ENCODE measurements at places on chromosomes 7 and 10. TPM values are rescaled to one million over a fixed set of nuclear protein-coding genes. Genes with fewer than 3 reads are reported as not detected.

Gene HTRA1
- total RNA-seq: 63.4 TPM

Gene PRLHR
- not detected for total RNA-seq

Gene CXCL12
- 0.06 TPM for total RNA-seq

Gene AGAP3
- total RNA-seq: 26.1 TPM

Gene SLC26A5
- total RNA-seq: not detected

Gene NXPH1
- not detected for total RNA-seq

Gene TEX47
- total RNA-seq: not detected

Gene PLPP4
- total RNA-seq: 2.6 TPM

DNA sequence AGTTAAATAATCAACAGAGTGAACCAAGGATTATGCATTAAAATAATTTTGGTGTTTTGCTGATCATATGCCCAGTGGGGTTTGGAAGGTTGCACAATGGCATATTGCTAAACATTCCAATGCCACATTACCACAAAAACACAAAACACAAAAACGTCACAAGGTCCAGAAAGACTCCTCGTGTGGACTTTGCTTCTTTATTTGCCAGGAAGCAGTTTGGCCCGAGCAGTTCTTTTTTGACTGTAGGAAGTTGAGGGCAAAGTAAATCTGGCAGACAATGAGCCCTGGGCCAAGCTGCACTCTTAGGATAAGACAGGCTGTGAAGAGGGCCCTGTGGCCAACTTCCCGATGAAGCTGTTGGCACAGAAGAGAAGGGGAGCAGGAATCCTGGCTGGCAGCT is 39.2 kb upstream of the SLC35B4 start:
- peak; percentile 45 for DNase-seq

- no peak for DNase-seq
Measured at GRCh38 chr7:77765906-77766800, 32.1 kb downstream of the TMEM60 start.

GRCh38 chr10:89090756-89091445 is 100.3 kb downstream of the FAS start:
- DNase-seq: no peak

- DNase-seq: no peak
Measured at GRCh38 chr10:13485623-13486022, 43.2 kb downstream of the BEND7 start.

DNA sequence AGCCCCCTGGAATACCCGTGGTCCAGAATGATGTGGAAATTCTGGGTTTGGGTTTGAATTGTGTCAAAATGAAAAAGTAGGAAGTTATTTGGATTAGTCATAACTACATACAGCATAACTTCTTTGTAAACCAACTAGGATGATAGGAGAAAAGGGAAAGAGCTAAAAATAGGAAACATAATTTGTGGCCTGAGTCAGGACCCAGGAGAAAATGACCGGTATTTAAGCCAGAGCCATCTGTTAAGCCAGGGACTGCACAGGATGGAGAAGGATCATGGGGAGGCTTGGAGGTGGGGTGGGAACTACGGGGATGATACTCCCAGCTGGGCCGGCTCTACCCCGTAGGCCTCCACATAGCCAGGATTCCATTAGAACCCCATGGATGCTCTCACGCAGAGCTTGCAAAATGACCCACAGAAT is 98.6 kb downstream of the MYOF start:
- peak; percentile 48 for DNase-seq

DNA sequence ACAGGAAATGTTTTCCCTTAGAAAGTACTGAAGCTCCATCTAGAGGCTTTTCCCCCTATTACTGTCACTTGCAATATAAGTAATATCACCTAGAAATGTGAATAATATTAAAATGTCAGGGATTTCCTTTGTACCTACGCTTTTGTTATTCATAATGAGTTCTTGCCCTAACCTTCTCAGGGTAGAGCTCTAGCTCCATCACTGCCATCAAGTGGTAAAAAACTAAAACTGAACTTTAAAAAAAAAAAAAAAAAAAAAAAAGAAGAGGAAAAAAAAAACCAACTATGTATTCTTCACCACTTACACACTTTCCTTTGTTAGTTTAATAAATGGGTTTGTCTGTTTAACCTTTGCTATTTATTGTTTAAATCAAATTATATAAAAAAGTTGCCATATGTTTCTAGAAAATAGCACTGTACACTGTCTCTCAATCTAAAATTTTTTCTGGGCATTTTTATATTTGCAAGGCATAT is 49.9 kb downstream of the DNAJC1 start:
- DNase-seq: peak; percentile 40

DNA sequence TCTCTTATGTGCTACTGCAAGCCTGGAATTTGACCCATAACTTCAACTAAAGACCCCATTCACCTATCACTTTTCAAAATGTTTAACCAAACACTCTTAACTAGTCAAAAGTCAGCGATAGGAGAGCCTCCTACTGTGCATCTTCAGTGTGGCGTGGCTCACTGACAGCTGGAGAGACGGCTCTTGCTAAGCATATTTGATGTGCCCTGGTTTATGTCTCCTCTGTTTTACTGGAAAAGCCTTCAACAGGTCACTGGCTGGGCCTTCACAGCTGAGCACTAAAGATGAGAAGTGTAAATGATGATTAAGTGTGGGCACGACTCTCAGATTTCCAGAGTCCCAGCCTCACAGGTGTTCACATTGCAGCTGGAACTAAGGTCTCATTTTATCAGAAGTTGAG is 472.1 kb downstream of the SEMA3D start:
- no peak for DNase-seq

DNA sequence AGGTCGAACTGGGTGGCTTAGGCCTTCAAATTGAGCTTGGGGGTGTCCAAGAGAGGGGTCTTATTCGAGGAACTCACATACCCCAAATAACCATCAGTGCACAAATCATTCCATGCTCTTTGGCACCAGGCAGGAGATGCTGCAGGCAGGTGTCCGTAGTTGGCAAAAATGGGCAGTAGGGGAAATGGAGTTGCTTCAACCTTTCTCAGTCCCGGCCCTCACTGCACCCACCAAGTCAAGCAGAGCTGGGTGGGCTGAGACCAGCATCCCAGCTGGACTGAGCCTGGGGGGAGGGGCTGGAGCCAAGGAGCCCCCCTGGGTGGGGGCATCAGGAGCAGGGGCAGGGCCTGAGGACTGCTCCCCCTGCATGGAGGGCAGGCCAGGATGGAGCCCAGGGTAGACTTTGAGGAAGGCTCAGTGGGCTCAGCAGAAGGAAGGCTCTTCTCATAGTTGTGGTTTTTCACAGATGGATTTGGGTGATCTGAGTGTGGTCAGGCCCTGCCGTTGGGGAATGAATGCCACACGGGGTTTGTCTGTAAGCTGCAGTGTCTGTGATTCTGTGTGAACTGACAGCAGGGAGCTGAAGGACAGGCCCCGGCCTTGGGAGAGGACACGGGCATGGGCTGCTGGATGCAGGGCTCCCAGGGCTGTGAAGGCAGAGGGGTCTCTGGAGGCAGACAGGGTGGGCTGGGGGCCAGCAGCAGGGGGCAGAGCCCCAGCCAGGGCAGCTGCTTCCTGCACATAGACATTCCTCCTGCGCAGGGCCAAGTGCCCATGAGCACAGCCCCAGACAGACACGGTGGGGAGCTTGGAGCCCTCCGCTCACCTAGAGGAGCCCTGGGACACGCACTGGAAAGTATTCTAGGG is 144.5 kb downstream of the ADCY1 start:
- peak; percentile 16 for DNase-seq

- no peak for DNase-seq
Measured at GRCh38 chr7:152402384-152403250, 33.2 kb downstream of the KMT2C start.

- DNase-seq: no peak
Measured at GRCh38 chr7:75789361-75789924, 17.4 kb upstream of the CCL26 start.

- DNase-seq: no peak
Measured at GRCh38 chr7:96320442-96320841, 1.5 kb downstream of the SLC25A13 start.

- peak; percentile 33 for DNase-seq
Measured at GRCh38 chr7:117825132-117825531, 48.1 kb downstream of the CTTNBP2 start.

GRCh38 chr10:75086278-75086934 is 25.1 kb upstream of the SAMD8 start:
- no peak for DNase-seq

- DNase-seq: no peak
Measured at GRCh38 chr7:37216923-37217322, 231.7 kb downstream of the ELMO1 start.

DNA sequence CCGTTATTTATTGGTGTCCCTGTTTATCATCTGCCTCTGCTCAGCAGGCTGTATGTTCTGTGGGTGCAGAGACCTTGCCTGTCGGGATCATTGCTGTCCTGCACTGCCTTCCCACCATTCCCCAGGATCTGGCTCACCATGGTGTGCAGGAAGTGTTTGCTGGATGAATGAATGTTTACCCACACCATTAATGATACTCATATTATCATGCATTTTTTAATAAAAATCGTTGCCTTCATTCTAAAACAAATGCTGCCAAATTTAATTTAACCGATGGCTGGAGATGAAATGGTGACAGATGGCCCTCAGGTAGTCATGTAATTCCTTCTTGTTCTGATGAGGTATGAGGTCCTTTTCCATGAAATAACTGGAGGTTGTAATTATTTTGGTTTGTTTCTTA is 22.5 kb downstream of the PLPP4 start:
- no peak for DNase-seq
